ENCODE measurements at places on chromosomes 3 and 15. TPM values are rescaled to one million over a fixed set of nuclear protein-coding genes. Genes with fewer than 3 reads are reported as not detected.

GRCh38 chr15:74176262-74177214 is 3.0 kb downstream of the ISLR start:
- no peak for DNase-seq

DNA sequence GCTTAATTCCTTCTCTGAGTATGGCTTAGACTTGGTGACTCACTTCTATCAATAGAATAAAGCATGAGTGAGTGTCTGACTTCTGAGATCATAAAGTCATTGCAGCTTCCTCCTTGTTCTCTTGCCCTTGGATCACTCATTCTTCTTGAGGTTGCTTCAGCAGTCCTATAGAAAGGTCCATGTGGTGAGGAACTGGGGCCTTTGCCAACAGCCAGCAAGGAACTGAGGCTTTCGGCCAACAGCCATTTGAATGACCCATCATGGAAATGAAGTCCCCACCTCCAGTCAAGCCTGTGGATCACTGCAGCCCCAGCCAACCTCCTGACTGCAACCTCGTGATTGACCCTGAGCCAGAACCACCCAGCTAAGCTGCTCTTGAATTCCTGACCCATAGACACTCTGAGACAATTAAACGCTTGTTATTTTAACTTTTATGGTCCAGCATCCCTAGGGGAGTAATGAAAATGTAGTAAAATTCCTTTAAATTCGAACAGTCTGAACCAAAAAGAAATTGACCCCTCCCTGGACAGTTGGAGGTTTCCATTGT is 84.5 kb downstream of the WDR76 start:
- no peak for DNase-seq

GRCh38 chr3:127250032-127250431 is 37.8 kb downstream of the PRR20G start:
- DNase-seq = no peak

DNA sequence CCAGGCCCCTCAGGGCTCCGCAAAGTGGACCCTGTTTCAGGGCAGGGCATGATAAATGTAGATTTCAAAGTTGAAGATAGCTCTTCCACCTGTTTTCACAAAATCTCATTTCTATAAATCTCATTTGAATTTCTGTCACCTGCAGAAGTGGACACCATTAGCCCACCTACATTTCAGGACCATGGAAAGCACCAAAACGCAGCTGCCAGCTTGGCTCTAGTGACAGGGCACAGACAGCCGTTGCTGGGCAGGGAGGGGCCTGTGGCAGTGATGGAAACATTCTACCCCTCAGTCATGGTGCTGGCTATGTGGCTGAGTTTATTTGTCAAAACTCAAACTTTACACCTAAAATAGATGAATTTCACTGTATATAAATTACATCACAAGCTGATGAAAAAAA is 40.4 kb downstream of the PRR23E start:
- no peak for DNase-seq

DNA sequence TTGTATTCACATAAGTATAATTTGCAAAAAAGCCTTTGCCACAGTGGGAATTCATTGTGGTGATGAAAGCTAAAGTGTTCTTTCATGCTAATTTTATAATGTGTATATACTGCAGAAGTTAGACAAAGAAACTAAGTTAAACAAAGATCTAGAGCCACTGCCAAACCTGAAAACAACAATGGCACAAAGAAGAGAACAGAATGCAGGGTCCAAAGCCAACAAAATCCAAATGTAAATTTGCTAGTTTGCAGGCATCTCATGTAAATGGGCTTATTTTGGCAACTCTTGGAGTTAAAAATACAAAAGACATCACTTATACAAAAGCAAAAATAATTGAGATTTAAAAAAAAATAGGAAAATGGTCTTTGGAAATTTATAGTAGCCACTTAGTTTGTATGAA is 123.0 kb downstream of the TCF12 start:
- no peak for DNase-seq

DNA sequence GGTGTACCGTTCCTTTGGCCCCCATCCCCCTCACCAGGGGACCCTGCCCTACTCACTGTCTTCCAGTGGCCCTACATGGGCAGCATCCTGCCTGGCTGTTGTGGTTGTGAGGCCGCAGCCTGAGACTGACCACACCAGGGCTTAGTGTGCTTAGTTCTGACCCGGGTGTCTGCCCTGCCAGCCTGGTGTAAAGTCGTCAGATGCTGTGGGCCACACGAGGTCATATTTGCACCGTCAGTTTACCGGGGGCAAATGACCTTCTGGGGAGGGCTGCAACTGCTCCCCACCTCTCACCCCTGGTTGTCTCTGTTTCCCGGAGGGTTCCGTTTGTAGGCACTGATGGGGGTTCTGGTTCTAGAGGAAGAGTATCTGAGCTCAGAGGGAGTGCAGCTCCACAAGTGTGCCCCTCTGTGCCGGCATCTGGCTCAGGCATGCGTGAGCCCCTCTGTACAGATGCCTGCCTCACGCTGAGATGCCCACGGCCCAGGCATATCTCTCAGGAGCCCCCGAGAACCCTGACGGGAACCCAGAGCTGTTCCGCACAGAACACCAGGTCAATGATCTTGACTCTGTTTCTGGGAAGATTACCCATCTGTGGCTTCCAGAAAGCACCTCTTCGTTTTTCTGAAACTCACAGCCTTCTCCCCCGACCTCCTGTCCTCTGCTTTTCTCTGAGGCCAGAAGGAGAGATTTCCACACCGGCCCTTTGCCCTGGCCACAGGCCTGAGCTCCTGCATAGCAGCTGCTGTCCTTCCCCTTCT is 19.2 kb downstream of the KLF13 start:
- no peak for DNase-seq

DNA sequence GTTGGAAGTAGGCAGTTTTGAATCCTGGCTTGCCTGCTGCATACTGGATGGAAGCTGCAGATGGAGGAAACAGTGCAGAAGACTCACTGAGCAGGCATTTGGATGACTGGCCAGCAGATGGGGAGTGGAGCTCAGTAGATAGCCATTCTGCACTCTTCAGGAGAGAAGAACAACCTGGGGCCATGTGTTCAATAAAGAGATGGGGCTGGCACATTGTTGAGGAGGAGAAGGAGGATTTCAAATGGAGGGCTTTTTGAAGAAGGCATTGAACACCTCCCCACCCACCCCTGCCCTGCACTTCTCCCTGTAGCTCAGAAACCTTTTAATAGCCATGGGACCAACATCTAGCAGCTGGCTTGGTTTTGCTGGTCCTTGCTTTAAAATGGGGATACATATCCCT is 109.8 kb downstream of the CACNA1D start:
- no peak for DNase-seq

- no peak for DNase-seq
These were observed 559 bp downstream of the SENP5 start for GRCh38 chr3:196868297-196868661.

DNA sequence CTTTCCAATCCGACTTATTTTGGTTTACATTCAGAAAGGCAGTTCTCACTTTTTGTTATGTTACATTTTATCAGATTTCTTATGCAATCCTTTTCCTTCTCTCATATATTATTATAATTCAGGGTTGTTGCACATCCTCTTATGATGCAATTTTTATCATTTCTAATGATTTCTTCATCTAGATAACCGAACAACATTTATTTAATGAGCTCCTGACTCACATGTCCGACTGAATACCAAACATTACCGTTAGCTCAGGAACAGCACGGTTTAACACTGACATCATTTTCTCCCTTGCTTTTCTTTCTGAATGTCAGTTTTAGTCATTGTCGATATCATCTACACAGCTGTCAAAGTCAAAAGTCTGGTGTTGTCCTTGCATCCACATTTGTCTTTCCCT is 199.2 kb downstream of the BCHE start:
- DNase-seq = no peak

DNA sequence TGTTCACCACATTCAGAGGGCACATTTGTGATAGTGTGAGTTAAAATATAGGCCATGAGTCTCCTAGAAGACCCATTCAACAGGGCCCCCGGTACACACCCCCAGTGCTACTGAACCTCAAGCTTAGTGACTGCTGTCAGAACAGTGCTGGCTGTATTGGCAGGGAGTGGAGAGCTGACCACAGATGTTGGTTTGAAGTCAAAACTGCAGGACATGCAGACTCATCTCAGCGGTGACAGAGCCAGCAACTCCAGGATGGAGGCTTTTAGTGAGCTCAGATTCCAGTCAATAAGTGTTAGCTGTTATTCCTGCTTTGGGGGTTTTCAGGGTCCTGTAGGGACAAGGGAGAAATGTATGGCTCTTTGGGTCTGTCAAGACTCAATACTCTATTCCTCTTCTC is 29.1 kb downstream of the PRR20G start:
- no peak for DNase-seq

DNA sequence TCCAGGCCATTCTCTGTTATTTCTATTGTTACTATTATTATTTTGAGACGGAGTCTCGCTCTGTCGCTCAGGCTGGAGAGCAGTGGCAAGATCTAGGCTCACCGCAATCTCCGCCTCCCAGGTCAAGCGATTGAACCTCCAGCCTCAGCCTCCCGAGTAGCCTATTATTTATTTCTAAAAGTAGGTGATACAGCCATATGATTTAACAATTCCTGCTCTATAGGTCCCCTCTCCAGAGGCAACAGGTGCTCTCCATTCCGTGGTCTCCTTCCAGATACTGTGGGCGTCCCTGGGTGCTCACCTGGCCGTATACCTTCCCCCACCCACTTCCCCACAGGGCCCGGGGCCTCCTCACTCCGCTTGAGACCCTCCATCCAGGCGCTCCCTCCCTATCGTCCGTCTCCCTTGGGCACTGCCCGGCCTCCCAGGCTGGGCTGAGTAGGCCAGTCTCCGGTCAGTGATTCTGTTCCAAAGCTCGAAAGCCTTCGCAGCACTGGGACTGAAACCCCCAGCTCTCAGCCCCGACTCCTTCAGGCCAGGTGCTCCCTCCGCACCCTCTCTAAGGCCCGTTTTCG is 708 bp upstream of the PTPN23 start:
- DNase-seq = no peak

- no peak for DNase-seq
These were observed 269.2 kb downstream of the THRB start for GRCh38 chr3:24225385-24225950.

DNA sequence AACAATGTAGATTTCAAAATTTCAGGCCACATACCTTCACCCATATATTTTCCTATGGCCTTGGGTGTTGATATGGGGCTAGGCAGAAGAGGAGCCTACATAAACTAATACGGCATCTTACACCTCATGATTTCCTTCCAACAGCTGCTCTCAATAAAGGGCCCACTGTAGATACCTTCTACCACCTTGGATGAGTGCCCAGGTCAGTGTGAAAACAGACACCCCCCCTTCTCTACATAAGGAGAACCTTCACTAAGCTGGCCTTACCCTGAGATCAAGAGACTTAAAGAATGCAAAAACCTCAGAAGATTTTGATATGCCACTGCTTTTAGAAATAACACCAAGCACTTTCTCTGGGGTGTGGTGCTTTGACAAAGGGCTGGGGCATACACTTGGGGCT is 42.7 kb downstream of the SH3BP5 start:
- DNase-seq = no peak

DNA sequence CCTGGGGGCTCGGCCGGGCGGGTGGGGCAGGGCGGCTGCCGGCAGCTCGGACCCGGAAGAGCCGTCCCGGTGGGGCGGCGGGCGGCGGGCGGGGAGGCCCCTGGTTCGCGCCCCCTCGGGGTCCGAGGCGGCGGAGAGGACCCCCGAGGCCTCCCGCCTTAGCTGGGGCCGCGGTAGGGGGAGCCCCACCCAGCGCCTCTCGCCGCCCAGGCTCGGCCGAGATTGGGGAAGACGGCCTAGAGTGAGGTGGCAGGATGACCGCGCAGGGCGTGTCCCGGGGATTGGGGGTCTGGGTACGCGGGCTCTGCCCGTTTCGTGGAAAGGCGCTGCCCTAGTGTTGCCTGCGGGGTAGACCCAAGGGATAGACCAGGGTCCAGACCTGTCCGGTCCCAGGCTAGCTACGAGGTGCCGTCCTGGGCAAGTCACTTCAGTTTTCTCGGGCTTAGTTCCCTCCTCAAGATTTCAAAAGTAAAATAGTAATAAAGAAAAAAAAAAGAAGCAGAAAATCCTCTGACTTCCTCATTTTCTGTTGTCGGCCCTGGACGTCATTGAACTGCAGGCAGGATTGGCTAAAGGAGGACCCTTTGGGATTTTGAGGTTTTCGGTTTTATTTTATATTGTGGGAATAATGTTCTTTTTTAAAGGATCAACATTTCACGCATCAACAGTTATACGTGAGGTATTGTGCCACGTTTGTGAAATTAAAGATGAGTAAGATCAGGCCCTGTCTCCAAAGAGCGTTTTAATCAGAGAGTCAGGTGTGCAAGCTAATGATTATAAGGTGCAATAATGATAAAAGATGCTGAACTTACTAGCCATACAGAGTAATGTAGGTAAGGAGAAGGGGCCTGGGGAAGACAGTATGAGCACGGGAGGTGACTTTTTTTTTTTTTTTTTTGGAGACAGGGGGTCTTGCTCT is 679 bp downstream of the IQGAP1 start:
- peak; percentile 80 for DNase-seq

DNA sequence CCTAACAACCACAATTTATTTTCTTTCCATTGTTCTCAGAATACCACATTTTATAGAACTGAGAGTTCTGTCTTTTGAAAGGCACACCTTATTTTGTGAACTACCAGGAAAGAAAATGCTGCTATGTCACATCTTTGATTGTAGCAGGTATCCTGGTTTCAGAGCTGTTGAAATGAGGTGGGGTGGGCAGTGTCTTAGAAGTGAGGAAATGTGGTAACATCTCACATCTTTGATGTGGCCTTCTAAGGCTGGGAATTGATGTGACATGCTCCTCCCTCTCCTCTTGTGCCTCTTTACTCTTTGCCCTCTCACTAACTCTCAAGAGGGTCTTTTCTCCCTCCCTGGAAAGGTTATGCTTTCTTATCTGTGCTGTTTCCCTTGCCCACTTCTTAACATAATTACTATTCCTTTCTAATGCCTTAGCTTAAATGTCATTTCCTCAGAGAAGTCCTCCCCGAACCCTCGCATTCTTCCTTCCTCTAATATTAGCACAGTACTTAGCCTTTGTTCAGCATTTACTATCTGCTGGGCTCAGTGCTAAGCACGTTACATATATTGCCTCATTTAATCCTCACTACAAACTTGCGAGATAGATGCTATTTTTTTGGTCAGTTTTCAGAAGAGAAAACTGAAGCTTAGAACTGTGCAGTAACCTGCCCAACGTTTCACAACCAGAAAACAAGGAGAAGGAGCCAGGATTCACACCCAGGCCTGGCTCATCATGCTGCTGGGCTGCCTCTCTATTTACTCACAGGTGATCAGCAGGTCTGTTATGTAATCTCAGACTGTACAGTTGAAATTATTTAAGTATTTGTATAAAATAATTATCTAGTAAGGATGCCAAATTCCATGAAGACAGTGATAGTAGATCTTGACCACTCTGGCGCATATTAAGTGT is 24.0 kb upstream of the SPTSSB start:
- DNase-seq = no peak

GRCh38 chr3:157142315-157142714 is 17.6 kb downstream of the CCNL1 start:
- no peak for DNase-seq

- no peak for DNase-seq
These were observed 165.3 kb downstream of the FMN1 start for GRCh38 chr15:33029109-33029652.

GRCh38 chr15:89333959-89334509 is 590 bp downstream of the POLG start:
- DNase-seq = no peak

GRCh38 chr3:153285982-153286381 is 124.0 kb downstream of the RAP2B start:
- no peak for DNase-seq

- no peak for DNase-seq
These were observed 34.9 kb downstream of the MAGEF1 start for GRCh38 chr3:184676927-184677326.

The CSTA gene
- total RNA-seq = 0.79 TPM

The LEKR1 gene
- total RNA-seq = not detected

The MORC1 gene
- not detected for total RNA-seq

The IL17RE gene
- 0.43 TPM for total RNA-seq

The CCNDBP1 gene
- total RNA-seq = 59.7 TPM

The RTP4 gene
- total RNA-seq = 0.88 TPM

Measured in psoas muscle (tissue), 8 donors.